ENCODE measurements at places on chromosomes 5 and 9. TPM values are rescaled to one million over a fixed set of nuclear protein-coding genes. Genes with fewer than 3 reads are reported as not detected.

The DRD1 gene
- 0.13 TPM for total RNA-seq

The MYORG gene
- total RNA-seq = 76.2 TPM

The SLC2A8 gene
- total RNA-seq = 26.3 TPM

The PPP2R2B gene
- total RNA-seq = 0.03 TPM

The PLPP7 gene
- 0.30 TPM for total RNA-seq

The PCDHGA11 gene
- 0.68 TPM for total RNA-seq

DNA sequence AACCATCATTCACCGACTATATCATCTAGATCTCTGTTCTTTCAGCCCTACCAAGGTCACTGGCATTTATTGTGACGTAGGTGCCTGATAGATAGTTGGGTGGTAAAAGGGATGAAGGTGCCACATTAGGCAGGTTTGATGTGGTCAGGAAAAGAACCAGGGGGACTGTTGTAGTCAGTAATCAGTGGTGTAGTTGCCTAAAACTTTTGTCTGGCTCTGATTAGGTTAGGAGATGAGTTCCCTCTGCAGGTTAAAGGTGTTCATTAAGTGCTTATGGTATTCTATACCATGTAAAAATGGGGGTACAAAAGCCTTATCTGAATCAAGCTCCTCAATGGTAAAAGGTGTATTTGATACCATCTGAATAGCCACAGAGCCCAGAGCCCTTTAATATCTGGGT lies 55.6 kb downstream of the KCNN2 start:
- no peak for DNase-seq

- no peak for DNase-seq
These were observed 146.8 kb upstream of the FBXL17 start for GRCh38 chr5:108528655-108529054.

DNA sequence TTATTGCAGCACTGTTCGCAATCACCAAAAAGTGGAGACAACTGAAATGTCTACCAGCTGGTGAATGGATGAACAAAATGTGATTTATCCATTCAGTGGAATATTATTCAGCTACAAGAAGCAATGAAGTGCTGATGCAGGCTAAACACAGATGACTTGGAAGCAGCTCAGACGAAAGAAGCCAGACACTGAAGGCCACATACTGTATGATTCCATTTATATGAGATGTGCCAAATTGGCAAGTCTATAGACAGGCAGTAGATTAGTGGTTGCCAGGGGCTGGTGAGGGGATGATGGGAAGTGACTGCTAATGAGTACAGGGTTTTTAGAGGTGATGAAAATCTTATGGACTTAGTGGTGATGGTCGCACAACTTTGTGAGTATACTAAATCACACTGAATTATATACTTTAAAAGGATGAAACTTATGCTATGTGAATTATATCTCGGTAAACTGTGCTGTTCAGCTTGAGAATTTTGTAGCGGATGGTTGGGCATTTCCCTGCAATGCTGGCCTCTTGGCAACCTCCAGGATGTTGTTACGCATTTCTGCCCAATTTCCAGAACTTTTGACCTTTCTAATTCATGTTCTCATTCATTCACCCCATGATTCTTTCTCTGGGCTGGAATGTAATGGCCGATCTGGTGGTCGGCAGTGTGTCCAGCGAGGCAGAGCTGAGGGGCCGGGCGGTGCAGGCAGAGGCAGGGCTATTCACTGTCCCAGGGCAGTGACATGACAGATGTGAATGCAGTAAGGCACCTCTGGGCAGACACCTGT lies 22.0 kb upstream of the WNK2 start:
- no peak for DNase-seq

- no peak for DNase-seq
These were observed 42.3 kb upstream of the SEMA6A start for GRCh38 chr5:116616876-116617275.

- no peak for DNase-seq
These were observed 75.8 kb downstream of the MED27 start for GRCh38 chr9:132003896-132004295.
